ENCODE measurements at places on chromosomes 3 and 15. TPM values are rescaled to one million over a fixed set of nuclear protein-coding genes. Genes with fewer than 3 reads are reported as not detected.
A peak's percentile ranks its signal among the peaks of the same experiment; 100 is the strongest.

GRCh38 chr3:128647307-128647706 is 3.3 kb downstream of the RPN1 start:
- no peak for DNase-seq

ECE2 gene
- polyA plus RNA-seq, result 0.49 TPM

DNA sequence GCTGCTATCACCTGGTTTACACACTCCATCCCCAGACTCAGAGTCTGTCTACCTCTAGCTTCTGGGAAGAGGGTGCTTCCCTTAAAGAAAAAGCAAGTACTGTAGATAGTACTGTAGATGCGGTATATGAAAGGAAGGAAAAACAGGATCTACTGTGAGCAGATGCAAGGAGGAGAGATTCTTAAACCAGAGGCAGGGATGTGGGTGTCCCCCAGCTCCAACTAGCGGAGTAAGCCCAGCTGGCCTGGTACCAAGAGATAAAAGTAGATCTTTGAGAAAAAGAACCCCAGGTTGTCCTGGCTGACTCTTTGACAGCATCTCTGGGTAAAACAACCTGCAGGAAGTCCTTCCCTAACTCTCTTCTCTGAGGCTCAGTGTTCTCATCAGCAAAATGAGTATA is 523.7 kb upstream of the PROK2 start:
- DNase-seq, result no peak

GRK7 gene
- polyA plus RNA-seq, result 0.05 TPM

DNA sequence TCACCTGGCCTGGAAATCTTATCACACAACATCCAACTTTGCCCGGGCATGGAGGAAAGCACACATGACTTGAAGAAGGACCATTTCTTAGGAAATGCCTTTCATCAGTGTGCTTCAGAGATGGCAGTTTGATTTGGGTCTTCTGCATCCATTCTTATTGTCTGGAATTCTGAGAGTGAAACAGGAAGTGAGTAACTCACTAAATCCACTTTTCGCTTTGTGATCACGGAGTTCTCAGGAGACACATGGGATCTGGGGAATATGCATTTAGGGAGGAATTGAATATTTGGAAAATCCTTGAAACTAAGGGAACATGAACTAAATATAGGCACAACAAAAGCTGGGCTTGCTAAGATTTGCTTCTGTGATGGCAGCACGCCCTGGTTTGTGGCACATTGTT is 212.5 kb upstream of the FEZF2 start:
- DNase-seq, result no peak

DNA sequence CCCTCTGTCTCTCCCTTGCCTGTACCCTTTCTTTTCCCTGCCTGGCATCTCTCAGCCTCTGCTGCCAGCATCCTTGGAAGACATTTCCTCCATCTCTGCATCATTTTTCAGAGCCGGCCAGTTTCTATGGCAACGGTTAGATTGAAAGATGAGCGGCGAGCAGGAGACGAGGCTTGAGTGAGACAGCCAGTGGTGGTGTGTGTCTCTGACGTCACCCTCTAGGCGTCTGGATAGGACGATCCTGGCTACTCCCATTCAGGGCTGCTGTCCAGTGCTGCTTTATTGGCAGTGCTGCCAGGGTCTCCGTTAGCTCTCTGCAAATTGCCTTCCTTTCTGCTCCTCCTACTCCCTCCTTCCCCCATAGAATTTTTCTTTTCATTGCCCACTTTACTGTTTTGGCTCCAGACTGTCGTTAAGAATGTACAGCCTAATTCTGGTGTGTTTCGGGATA is 57.9 kb downstream of the TRAK1 start:
- DNase-seq, result peak; percentile 82

GRCh38 chr3:140529096-140529495 is 148.8 kb upstream of the TRIM42 start:
- no peak for DNase-seq

RTP1 gene
- polyA plus RNA-seq, result not detected

INKA1 gene
- 6.5 TPM for polyA plus RNA-seq

DNA sequence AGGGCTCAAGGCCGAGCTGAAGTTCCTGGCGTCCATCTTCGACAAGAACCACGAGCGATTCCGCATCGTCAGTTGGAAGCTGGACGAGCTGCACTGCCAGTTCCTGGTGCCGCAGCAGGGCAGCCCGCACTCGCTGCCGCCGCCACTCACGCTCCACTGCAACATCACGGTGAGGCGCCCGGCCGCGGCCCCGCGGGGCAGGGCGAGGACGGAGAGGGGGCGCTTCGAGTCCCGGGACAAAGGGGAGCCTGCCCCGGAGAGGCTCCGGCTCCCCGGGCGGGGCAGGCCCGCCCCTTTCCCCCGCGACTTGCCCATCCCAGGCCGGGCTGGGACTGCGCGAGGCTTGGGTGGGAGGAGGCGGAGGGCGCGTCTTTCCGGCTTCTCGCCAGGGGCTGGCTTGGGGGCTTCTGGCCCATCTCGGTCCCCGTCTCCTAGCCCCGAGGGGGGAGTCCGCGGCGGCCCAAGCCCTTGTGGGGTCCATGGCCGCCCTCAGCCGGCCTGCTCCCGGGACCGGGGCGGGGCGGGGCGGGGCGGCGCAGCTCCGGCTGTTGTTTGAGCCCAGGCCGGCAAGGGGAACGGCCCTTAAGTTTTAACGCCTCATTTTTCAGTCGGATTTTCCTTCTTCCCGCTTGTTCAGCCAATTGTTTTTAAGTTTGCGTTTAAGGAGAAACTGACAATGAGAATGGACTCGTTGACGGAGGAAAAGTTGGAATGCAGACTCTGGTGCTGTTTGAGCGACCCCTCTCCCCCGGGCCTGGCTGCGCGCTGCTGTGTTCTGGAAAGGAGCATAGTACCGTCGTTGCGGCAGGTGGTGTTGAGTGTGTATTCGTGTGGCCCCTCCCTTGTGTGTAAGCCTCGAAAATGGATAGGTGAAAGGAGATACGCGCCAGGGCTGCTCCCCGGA is 683 bp downstream of the UBE2Q2 start:
- peak; percentile 33 for DNase-seq

DNA sequence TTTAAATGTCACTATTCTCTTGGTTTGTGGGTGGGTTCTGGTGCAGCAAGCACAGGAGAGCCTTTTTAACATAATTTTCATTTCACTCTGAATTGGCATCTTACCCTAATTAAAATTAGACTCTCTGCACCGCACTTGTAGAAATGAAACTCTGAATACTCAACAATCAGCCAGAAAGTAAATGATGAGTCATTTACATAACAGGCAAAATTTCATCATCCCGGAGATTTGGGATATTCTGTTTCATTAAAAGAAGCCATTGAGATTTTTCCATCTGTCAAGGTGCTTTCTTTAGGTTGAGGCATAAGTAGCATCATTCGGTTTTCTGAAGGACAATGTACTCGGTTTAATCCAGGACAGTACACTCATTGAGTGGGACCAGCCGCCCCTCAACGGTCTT is 111.0 kb downstream of the RFTN1 start:
- DNase-seq, result no peak

GRCh38 chr3:170808041-170808440 is 62.0 kb downstream of the RPL22L1 start:
- no peak for DNase-seq

- no peak for DNase-seq
These were observed 334.2 kb upstream of the SEMA6D start for GRCh38 chr15:47383102-47383501.

GRCh38 chr3:177735431-177735830 is 538.1 kb upstream of the TBL1XR1 start:
- no peak for DNase-seq

DNA sequence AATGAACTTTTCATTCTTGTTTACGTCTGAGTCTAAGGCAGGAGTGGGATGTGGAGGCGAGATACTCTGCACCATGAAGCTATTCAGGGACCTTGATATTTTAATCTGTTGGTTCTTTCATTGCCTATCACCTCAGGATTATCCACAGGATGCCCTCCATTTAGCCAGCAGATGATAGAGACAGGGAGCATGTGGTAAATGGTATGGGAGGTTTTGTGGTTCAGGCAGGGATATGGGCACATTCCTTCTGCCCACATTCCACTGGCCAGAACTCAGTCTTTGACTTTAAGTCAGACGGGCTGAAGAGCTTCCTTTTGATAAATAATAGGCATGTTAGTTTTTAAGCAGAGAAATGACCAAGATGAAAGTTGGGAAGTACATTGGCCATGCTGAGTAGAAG is 548.0 kb upstream of the CCDC54 start:
- DNase-seq, result no peak

- DNase-seq, result no peak
These were observed 22.4 kb downstream of the TJP1 start for GRCh38 chr15:29799859-29800258.

- DNase-seq, result no peak
These were observed 76.4 kb upstream of the SLC4A7 start for GRCh38 chr3:27560484-27561056.

DNA sequence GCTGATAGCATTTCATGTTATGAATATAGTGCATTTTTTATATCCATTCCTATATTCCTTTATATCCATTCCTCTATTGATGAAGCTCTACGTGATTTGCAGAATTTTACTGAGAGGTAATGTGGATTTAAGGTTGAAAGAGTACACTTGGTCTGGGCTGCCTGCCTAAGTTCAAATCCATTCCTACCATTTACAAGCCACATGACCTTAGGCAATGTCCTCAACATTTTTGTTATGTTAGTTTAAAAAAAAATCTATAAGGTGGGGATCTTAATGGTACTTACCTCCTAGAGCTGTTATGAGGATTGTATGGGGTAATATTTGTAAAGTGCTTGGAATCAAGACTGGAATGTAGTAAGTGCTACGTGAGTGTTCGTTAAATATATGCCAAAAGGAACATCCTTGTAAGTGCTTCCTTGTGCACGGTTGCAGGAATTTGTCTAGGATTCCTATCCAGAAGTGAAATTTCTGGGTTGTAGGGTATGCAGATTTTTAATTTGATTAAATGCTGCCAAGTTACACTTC is 11.2 kb upstream of the VEPH1 start:
- no peak for DNase-seq

- DNase-seq, result no peak
These were observed 17.9 kb downstream of the CAPN7 start for GRCh38 chr3:15223685-15224572.

ELL3 gene
- 4.1 TPM for polyA plus RNA-seq

GRCh38 chr15:40543631-40544294 is 21.1 kb downstream of the CCDC32 start:
- no peak for DNase-seq

GRCh38 chr15:85551221-85551832 is 170.9 kb downstream of the AKAP13 start:
- no peak for DNase-seq

- DNase-seq, result no peak
These were observed 353.2 kb downstream of the AGBL1 start for GRCh38 chr15:86432861-86433260.

DNA sequence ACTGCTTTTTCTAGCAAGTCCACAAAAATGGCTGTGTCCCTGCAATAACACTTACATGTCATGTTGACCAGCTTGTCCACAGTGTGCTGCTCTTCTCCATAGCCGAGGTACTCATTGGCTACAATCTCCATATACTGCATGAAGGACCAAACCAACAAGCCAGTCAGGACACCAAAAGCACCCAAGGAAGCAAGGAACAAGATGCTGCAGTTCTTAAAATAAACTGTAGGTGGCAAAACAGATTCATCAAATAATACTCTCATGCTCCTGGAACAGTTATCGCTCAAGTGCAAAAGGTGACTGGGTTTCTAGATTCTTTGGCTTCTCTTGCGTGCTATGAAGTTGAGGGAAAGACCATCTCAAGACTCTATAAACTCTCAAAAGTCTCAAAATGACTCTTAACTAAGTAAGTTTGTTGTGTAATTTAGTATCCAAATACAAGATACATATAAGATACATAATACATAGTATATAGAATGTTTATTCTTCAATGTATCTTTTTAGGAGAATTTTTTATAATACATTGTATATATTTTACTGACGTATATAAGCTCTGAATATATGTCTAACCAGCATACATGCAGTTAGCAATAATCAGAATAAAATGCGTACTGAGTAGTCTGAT is 57.0 kb downstream of the NEK10 start:
- peak; percentile 26 for DNase-seq

DNA sequence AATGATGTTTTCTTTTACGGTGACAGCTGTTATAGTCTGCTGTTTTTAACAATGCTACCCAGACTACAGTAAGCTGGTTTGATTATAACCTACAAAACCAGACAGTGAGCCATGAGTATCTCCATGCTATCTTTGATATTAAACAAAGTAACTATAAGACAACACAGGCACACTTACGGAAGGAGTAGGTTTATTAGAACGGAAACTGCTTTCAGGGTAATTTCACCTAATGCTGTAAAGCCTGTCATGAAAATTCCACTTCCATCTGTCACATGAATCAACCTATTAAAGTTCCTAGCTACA is 33.0 kb downstream of the VPS13C start:
- no peak for DNase-seq

RMDN3 gene
- 35.2 TPM for polyA plus RNA-seq

DNA sequence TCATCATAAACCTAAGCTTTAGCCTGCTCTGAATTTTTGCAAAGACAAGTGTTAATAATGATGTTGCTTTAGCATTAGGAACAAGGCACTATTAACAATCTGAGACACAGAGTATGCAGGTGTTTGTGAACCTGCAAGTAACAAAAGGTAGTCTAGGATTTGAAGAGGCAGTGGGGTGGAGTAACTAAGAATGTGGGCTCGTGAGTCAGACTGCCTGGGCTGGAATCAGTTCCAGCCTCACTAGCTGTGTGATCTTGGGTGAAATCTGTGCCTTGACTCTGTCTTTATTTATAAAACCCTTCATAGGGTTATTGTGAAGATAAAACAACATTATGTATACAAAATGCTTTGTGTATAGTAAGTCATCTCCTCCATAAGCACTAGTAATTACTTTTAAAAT is 610.6 kb upstream of the CFAP20DC start:
- DNase-seq, result no peak

OR5K1 gene
- not detected for polyA plus RNA-seq

- DNase-seq, result no peak
These were observed 1.6 kb downstream of the FBXL22 start for GRCh38 chr15:63598473-63599400.

GP9 gene
- polyA plus RNA-seq, result not detected

DNA sequence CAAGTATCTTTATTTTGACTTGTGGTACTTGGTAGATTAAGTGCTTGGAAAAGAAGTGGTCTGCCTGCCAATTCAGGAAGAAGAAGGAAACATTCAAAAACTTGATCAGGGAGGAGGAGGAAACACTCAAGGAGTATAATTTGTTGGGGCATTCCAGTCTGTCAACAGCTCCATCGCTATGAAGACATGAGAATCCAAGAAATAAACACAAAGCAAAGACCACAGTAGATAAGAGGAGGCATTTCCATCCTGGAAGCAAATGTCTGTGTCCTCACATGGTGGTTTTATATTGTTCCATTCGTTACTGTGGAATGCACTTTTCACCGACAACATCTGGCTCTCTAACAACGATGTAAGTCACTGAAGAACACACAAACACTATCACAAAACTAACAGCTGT is 176.1 kb upstream of the FRMD4B start:
- DNase-seq, result no peak
